Stimulated activated CD8-positive, alpha-beta memory T cell treated with anti-CD3 and anti-CD28 coated beads, Interleukin-7, amount 100 ng/mL, for 1 hour (primary cell): ENCODE measurements at places on chromosomes 11 and 22.
A peak's percentile ranks its signal among the peaks of the same experiment; 100 is the strongest.

DNA sequence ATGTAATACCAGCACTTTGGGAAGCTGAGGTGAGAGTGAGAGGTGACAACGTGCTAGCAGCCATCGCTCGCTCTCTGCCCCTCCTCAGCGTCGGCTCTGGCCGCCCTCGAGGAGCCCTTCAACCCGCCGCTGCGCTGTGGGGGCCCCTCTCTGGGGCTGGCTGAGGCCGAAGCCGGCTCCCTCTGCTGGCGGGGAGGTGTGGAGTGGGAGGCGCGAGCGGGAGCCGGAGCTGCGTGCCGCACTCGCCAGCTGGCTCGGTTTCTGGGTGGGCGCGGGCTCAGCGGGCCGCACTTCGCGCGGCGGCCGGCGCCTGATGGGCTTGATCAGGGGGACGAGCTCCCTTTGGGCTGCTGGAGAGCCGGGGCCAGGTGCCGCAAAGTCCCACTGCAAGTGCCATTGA, 98.9 kb upstream of the UBASH3B start:
- DNase-seq, result no peak

- DNase-seq, result no peak
Measured at GRCh38 chr22:33726294-33726734, 194.0 kb downstream of the LARGE1 start.

DNA sequence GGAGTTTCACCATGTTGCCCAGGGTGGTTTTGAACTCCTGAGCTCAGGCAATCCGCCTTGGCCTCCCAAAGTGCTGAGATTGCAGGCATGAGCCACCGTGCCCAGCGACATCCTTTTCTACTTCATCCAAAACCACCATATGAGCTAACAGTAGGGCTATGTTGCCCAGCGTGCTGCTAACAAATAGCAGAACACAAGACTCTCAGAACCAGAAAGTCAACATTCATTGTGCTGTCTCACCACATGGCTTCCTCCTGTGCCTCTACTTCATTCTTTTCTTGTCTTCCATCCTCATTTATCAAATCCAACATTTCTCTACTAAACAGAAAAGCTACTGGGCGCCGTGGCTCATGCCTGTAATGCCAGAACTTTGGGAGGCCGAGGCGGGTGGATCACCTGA, 12.0 kb upstream of the DENND5A start:
- no peak for DNase-seq

GRCh38 chr22:37419969-37420685, 7.2 kb downstream of the ELFN2 start:
- no peak for DNase-seq

GRCh38 chr22:41619979-41620588, 759 bp downstream of the DESI1 start:
- DNase-seq, result no peak

DNA sequence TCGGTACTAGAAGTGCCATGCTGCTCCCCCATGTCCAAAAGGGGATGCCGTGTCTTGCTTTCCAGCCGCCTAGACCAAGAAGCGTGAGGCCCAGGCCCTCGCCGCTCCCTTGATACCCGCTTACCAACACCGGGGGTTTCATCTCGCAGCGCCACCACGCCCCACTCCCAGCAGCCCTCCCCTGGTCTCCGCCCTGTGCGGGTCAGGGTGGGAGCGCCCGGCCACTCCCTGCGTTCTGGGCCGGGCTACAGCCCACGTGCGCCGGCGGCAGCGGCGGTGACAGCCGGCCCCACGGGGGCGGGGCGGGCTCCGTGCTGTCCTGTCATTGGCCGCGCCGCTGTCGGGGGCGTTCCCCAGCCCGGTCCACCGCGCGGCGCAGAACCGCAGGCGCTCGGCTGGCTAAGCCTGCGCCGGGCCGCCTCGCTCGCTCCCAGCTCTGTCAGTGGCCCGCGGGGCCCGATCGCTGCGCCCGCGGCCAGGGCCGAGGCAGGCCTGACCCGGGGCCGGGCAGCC, at the start of gene MICAL2:
Gene MICAL2, plus strand, starts transcription at position 390 of the 513 bp plus-strand sequence. CDS start 51,566 bp downstream, outside the sequence.
- DNase-seq, result peak; percentile 62

DNA sequence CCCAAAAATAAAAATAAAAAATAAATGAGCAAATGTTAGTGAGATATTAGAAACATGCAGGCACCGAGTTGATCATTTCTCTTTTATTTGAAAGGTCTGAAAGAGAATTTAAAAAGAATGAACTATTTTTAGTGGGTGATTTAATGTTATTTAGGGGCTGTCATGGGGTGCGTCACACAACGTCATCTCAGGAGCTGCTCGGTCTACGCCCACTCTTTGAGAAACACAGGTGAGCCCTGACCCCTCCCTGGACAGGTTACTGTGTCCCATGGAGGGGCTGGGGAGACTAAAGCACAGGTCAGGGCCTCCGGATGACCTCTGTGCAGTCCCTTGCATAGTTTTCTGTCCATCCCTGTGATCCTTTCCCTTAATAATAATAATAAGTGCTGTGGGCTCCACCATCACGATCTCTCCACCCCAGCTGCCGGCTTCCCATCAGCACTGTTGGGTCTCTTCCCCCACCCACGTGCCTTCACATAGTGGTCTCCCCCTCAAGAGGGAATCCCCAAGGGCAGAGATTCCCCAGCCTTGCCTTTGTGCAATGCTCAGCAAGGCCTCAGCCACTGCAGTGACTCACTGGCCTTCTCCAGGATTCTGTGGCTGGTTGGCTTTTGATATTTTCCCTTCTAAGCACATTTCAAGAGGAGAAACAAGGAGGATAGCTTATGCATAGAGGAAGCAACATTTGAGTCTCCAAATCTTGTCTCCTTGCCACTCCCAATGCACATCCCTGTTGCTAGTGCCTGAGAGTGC, 159.9 kb downstream of the TTC17 start:
- no peak for DNase-seq

- no peak for DNase-seq
Measured at GRCh38 chr11:83678831-83679584, 392.8 kb upstream of the CCDC90B start.

DNA sequence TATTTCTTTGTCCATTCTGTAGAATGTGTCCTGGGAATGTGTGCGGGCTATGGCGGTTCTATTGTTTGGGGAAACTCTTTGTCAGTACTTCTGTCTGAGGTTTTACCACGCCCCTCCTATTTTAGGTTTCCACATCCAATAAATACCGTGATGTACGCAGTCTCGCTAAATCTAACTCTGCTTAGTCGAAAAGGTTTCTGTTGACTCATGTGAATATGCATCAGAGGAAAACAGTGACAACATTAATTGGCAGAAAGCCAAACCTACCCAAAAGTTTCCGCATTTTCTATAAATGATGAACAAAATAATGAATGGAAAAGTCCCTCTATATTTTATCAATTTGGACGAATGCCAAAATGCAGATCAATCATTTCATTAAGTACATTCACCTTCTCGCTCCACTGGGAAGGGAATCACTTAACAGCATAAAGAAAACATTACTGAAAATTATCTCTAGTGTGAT, 143.4 kb downstream of the MAML2 start:
- DNase-seq, result no peak

- no peak for DNase-seq
Measured at GRCh38 chr22:26842103-26842502, 184.7 kb downstream of the MIAT start.

DNA sequence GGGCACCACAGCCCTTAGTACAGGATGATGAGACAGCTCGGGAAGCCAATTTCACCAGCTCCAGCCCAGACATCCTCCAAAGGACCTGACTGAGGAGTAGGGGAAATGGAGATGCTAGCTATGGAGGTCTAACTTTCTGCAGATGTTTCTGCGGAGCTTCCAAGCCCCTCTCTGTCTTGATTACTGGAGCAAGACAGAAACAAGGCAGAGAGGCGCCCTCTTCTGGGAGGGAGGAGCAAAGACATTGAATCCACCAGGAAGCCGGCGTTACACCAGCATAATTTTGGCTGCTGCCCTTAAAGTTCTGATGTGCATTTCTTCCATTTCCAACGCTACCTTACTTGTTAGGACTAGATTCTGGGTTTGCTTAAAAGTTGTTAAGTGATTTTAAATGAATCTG, 107.3 kb upstream of the HSD17B12 start:
- DNase-seq, result no peak

- DNase-seq, result no peak
Measured at GRCh38 chr11:75087319-75088305, 9.1 kb downstream of the OR2AT4 start.

DNA sequence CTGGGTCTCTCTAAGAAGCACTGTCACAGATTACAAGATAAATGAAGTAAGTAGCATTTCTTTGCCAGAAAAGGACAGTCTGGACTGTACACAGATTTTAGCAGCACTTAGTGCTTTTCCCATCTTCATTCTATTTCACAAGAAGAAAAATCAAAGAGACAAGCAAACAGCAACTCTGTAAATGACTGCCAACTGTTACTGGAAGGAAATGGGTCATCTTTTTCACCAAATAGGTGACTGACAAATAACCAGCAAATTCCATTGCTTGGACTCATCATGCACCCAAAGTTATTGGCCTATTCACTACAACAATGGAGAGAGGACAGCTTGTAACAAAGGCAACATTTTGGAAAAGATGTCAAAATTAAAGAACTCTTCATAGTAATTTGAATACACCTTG, 28.9 kb upstream of the CARD18 start:
- DNase-seq, result no peak

- DNase-seq, result no peak
Measured at GRCh38 chr11:78893996-78894395, 319.3 kb upstream of the NARS2 start.

DNA sequence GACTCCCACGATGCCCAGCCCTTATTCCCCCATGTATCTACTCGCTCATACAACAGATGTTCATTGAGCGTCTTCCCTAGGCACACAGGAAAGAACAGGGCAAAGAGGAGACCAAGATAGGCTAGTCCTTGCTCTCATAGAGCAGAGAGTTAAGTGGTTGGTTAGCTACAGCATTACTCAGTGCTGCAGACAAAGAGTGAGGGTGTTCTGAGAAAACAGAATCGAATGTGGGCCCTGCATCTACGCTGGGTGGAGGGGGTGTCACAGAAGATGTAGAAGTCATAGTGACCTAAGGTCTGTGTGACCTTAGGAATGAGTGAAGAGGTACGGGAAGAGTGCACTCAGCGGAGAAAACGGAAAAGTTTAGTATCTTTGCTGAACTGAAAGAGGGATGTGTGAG, 12.3 kb downstream of the PSMD13 start:
- DNase-seq, result no peak

- no peak for DNase-seq
Measured at GRCh38 chr22:48101704-48102103, 1339.3 kb downstream of the TBC1D22A start.

DNA sequence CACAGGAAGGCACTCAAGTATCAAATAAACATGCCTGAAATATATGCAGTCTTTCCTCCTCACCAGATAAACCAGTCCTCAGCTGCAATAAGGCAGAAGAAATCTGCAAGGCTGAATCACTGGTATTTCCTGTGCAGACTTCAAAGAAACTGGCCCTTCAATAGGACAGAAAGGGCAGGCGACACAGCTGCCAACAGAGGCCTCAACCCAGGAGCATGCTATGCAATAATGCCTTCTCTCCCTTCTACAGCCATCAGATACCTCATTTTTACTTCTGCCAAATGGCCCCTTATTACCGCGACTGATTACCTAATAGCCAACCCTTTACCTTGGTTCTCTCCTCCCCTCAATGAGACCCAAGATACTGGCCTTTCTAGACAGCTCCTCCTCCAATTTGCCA, 8.0 kb downstream of the NUMA1 start:
- no peak for DNase-seq

GRCh38 chr11:126997641-126998040, 2.9 kb downstream of the KIRREL3 start:
- DNase-seq, result no peak

DNA sequence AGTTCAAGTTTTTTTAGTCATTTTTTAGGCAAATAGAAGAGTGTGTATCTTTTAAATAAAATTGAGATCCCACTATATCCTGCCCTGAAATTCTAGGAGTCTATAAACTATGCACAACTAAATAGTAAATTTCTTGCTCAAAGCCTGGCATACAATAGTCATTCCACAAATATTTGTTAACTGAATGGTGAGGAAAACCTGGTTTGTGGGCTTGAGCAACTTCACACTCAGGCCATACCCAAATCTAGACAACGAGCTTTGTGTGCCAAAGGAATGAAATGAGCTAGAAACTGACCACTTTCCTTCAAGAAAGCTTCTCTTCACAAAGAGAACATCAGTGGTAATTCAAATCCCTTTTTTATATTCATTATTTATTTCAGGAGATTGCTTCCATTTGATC, 39.6 kb upstream of the AMOTL1 start:
- DNase-seq, result no peak

DNA sequence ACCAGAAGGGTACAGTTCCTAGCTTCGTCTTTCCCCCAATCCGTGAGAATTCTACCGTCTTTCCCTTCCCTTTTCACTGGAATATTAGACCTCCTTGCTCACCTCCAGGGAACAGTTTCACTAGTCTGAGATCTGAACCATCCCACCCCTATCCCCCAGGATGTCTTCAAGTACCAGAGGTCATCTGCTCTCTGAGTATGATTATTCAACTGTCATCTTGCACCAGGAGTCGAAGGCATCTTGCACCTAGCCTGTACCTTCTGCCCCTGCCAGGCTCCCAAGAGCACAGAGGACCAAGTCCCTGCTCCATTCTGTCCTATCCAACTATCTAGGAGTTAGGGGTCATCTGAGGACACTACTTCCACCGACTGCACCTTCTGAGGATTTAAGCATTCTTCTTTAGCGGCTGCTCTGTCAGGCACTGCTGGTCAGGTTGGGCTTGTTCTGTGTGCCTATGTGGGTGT, 804 bp downstream of the ACER3 start:
- DNase-seq, result no peak

DNA sequence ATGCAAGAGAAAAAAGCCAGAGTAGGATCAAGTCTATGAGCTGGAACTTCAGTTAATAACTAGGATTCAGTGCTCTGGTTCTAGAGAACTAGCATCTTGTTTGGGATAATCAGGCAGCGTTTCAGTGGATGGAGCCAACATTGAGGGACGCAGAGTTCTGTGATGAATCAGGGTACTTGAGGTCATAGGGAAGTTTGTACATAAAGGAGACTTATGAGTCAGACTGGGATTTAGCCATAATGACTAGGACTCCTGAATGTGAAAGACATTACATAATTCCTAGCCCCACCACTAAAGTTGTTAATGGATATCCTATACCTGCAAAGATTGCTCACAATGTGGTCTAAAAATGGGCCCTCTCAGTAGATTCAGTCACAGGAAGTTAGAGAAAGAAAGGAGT, 6.8 kb downstream of the SLN start:
- DNase-seq, result no peak

GRCh38 chr22:32859743-32860142, 58.2 kb downstream of the TIMP3 start:
- no peak for DNase-seq
